Ascending aorta (tissue), 2 donors: ENCODE measurements at places on chromosomes 4 and X. TPM values are rescaled to one million over a fixed set of nuclear protein-coding genes. Genes with fewer than 3 reads are reported as not detected.

DNA sequence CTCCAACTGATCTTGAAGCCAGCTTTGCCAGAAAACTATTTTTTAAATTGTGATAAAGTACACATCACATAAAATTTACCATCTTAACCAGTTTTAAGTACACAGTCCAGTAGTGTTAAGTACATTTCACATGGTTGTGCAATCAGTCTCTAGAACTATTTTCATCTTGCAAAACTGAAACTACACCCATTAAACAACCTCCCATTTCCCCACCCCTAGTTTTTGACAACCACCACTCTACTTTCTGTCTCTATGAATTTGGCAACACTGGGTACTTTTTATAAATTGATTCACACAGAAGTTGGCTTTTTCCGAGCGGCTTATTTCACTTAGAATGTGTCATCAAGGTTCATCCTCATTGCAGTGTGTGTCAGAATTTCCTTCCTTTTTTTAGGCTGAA lies 31.0 kb downstream of the TRPC5 start:
- H3K27me3 ChIP-seq = no peaks in the 10 kb centered on the region
- no peak overlapping the region for H3K27ac ChIP-seq
- H3K36me3 ChIP-seq = no peaks in the 10 kb centered on the region
- no peak for DNase-seq

- H3K4me1 ChIP-seq = no peaks in the 10 kb centered on the region
- H3K27me3 ChIP-seq = no peaks in the 10 kb centered on the region
- no peaks in the 10 kb centered on the region for H3K36me3 ChIP-seq
- H3K4me3 ChIP-seq = no peak overlapping the region
Measured at GRCh38 chrX:6732101-6732500, 197.2 kb upstream of the VCX3A start.

DNA sequence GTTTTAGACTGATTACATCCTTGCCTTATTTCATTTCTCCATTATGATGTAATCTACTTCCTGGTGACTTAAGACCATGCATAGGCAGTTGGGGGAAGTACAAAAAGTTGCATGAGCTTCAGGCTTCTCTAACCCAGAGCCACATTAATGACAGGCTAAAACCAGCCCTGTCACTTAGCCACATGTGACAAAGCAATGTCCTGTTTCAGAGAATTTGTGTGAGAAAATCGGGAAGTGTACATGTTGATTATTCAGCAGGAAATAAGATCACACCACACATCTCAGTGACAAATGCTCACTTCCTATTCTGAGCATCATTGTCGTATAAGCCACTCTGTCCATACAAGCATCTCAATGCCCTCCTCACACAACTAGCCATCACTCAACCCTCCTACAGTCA lies 98.5 kb upstream of the MAGEB16 start:
- no peak overlapping the region for H3K4me3 ChIP-seq
- no peaks in the 10 kb centered on the region for H3K4me1 ChIP-seq
- no peak overlapping the region for H3K27ac ChIP-seq

- no peaks in the 10 kb centered on the region for H3K4me1 ChIP-seq
- no peak overlapping the region for H3K27ac ChIP-seq
- H3K27me3 ChIP-seq = no peaks in the 10 kb centered on the region
- no peak overlapping the region for H3K4me3 ChIP-seq
- no peaks in the 10 kb centered on the region for H3K36me3 ChIP-seq
Measured at GRCh38 chrX:101668143-101668542, 8.5 kb upstream of the ARMCX2 start.

DNA sequence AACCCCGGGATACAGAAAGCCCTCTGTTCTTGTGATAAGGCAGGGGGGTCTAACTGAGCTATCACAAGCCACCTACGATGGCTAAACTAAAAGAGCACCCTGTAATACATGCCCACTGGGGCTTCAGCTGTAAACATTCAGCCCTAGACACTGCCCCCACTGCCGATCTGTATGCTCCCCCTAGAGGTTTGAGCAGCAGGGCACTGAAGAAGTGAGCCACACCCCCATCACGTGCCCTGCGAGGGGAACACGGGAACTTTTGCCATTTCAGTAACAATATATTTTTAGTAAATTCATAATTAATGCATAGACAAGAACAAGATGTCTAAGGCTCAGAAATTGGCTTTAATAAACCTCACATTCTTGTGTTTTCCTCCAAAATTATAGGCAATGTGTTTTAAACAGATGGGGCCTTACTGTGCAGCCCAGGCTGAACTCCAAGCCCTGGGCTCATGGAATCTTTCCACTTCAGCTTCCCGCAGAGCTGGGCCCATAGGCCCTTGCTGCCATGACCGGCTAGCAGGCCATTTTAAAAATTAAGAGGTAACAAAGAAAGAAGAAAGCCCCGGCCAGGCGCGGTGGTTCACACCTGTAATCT lies 235.3 kb upstream of the SFRP2 start:
- no peaks in the 10 kb centered on the region for H3K27me3 ChIP-seq
- no peak overlapping the region for H3K27ac ChIP-seq
- H3K36me3 ChIP-seq = no peaks in the 10 kb centered on the region
- no peak overlapping the region for H3K4me3 ChIP-seq
- no peak for DNase-seq

GRCh38 chr4:10470505-10470904 lies 13.3 kb upstream of the ZNF518B start:
- H3K36me3 ChIP-seq = no peaks in the 10 kb centered on the region
- H3K4me3 ChIP-seq = no peak overlapping the region
- H3K27ac ChIP-seq = no peak overlapping the region
- no peaks in the 10 kb centered on the region for H3K4me1 ChIP-seq
- no peaks in the 10 kb centered on the region for H3K27me3 ChIP-seq

DNA sequence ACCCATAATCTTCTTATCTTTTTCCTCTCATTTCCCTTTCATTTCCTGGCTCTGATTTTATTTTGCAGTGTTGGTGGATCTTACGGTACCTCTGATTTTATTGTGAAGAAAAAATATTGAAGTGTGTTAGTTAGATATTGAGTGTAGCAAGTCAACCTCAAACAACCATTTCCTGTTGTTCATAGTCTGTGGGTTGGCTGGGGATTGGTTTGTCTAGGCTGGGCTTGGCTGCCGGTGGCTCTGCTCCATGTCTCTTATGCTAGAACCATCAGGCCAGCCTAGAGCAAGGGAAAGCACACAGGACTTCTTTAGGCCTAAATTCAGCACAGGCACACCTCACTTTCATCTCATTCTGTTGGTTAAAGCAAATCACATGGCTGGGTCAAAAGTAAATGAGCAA lies 383.1 kb upstream of the LCORL start:
- H3K36me3 ChIP-seq = no peaks in the 10 kb centered on the region
- H3K4me3 ChIP-seq = no peak overlapping the region
- no peaks in the 10 kb centered on the region for H3K4me1 ChIP-seq
- H3K27ac ChIP-seq = no peak overlapping the region
- no peak for DNase-seq

GRCh38 chrX:118974908-118975671 lies 672 bp downstream of the LONRF3 start:
- no peaks in the 10 kb centered on the region for H3K4me1 ChIP-seq
- no peaks in the 10 kb centered on the region for H3K27me3 ChIP-seq
- H3K27ac ChIP-seq = peak overlapping the region; percentile 76
- DNase-seq = no peak
- H3K4me3 ChIP-seq = peak overlapping the region; percentile 83

GRCh38 chrX:11464380-11464779 lies 171.2 kb downstream of the AMELX start:
- H3K36me3 ChIP-seq = no peaks in the 10 kb centered on the region
- H3K27ac ChIP-seq = no peak overlapping the region
- peaks cover 16% of the 10 kb centered on the region for H3K4me1 ChIP-seq
- no peak for DNase-seq
- no peaks in the 10 kb centered on the region for H3K27me3 ChIP-seq
- H3K4me3 ChIP-seq = no peak overlapping the region

- no peak overlapping the region for H3K27ac ChIP-seq
- no peak overlapping the region for H3K4me3 ChIP-seq
- DNase-seq = no peak
- peaks cover 7% of the 10 kb centered on the region for H3K4me1 ChIP-seq
- no peaks in the 10 kb centered on the region for H3K36me3 ChIP-seq
Measured at GRCh38 chr4:123672987-123673386, 276.4 kb downstream of the SPRY1 start.

DNA sequence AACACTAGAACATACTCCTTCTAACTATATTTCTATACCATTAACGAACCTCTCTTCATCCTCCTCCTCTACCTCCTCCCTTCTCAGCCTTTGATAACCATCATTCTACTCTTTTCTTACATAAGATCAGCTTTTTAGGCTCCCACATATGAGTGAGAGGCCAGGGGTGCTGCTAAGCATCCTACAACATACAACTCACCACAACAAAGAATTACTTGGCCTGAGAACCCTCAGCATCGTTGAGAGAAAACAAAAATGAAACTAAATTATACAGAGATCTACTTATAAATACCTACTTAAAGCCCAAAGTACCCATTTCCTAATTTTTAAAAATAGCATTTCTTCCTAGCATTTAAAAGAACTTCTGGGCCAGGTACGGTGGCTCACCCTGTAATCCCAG lies 77.7 kb downstream of the CC2D2A start:
- no peaks in the 10 kb centered on the region for H3K4me1 ChIP-seq
- DNase-seq = no peak
- H3K27me3 ChIP-seq = no peaks in the 10 kb centered on the region

DNA sequence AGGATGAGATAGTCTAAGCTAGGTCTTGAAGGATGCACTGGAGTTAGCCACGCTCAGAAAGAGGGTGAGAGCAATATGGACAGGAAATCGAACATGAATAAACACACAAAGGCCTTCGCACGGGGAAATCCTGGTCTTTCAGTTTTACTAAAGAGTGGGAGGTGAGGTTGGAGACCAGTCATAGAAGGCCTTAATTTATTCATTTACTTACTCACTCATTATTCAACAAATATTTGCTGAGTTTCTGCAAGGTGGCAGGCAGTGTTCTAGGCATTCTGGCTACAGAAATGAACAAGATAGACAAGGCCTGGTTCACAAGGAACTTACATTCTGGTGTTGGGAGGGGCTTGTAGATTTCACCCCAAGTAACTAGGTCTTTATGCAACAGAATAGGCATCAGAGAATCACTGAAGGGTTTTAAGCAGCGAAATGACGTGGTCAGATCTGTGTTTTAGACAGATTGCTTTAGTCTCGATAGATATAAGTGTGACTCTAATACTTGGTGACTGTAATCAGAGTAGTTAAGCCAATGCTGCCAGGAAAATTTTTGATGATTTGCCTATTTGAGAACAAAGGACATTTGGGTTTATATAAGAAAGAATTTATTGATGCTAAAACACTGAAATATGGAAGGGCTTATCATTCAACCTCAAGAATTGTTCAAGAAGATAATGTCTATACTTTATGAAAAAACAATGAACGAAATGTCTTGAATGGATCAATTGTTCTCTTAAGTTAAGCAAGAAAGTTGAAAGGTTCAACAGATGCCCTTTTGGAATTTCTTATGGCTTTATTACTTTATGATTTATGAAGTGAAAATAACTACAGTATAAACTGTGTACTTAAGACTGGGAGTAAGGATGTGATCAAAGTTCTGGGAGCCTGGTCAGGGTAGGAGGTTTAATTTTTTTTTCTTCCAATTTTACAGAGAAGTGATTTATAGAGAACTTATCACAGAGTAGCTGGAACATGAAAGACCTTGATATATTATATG lies 184.4 kb upstream of the CASK start:
- H3K27ac ChIP-seq = no peak overlapping the region
- no peaks in the 10 kb centered on the region for H3K36me3 ChIP-seq
- no peaks in the 10 kb centered on the region for H3K4me1 ChIP-seq
- H3K4me3 ChIP-seq = no peak overlapping the region
- no peaks in the 10 kb centered on the region for H3K27me3 ChIP-seq

DNA sequence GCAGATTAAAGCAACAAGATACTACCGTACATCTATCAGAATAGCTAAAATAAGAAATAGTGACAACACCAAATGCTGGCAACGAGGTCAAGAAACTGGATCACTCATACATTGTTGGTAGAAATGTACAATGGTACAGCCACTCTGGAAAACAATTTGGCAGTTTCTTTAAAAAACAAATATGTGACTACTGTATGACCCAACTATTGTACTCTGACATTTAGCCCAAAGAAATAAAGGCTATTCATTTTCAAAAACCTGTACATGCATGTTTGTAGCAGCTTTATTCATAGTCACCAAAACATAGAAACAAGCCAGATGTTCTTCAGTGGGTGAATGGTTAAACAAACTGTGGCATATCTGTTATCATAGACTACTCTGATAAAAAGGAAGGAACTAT lies 8.2 kb downstream of the CLCN3 start:
- H3K27me3 ChIP-seq = no peaks in the 10 kb centered on the region
- H3K4me3 ChIP-seq = no peak overlapping the region
- no peak for DNase-seq
- no peaks in the 10 kb centered on the region for H3K4me1 ChIP-seq

DNA sequence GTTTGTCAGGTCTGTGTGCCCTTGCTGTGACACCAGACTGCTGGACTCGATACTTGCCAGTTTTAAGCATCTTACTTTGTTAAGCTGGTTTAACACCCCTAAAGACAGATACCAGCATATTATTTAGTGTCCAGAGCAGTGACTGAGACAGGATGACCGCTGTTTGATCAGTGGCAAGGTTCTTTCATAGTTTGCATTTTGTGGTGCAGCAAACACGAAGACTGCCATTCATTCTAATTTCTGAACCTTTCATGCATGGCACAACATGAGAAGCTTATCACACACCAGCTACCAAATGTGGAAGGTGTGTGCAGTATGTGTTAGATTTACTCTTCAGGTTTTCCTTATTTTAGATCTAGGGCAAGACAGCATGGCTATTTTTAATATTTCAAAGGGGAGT lies 28.2 kb downstream of the JADE1 start:
- H3K36me3 ChIP-seq = peaks cover 14% of the 10 kb centered on the region
- H3K4me3 ChIP-seq = no peak overlapping the region
- peaks cover 21% of the 10 kb centered on the region for H3K4me1 ChIP-seq
- H3K27ac ChIP-seq = no peak overlapping the region
- no peaks in the 10 kb centered on the region for H3K27me3 ChIP-seq

Gene NRK
- total RNA-seq = 3.2 TPM

Gene VCX3A
- not detected for total RNA-seq

Gene TMEM35A
- total RNA-seq = not detected

Gene CYSLTR1
- total RNA-seq = 8.9 TPM
